Lower lobe of right lung (tissue), 2 donors: ENCODE measurements at places on chromosomes 11 and 22. TPM values are rescaled to one million over a fixed set of nuclear protein-coding genes. Genes with fewer than 3 reads are reported as not detected.

- DNase-seq = no peak
Measured at GRCh38 chr11:131932584-131933325, 562.3 kb downstream of the NTM start.

DNA sequence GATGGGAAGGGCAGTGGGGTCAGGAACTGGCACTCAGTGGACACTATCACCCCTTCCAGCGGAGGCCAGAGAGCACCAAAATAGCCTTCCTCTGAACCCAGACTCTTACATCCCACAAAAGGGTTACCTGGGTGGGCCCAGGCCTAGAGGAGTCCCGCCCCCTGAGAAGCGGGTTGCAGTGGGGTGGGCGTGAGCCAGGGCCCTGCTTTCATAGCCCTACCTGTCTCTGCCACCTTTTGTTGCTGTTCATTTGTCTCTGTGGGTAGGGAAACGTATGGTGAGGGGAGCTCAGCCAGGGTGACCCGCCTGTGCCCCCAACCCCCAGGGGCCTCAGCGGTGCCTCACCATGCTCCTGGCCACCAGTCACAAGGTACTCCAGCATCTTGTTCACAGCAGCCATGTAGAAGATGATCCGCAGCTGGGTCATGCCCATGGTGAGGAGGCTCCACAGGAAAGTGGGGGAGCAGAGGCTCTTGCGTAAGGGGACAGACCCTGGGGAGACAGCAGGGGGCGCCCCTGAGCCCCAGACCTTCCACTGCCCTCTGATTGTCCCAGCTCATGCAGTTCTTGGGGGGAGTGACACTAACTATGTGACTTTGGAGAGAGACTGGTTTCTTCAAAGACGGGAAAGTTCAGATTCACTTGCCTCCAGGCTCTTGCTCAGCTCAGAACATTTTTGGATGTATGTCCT, 24.0 kb downstream of the SLC43A1 start:
- no peak for DNase-seq

- no peak for DNase-seq
Measured at GRCh38 chr22:50691521-50691920, 18.9 kb downstream of the SHANK3 start.

DNA sequence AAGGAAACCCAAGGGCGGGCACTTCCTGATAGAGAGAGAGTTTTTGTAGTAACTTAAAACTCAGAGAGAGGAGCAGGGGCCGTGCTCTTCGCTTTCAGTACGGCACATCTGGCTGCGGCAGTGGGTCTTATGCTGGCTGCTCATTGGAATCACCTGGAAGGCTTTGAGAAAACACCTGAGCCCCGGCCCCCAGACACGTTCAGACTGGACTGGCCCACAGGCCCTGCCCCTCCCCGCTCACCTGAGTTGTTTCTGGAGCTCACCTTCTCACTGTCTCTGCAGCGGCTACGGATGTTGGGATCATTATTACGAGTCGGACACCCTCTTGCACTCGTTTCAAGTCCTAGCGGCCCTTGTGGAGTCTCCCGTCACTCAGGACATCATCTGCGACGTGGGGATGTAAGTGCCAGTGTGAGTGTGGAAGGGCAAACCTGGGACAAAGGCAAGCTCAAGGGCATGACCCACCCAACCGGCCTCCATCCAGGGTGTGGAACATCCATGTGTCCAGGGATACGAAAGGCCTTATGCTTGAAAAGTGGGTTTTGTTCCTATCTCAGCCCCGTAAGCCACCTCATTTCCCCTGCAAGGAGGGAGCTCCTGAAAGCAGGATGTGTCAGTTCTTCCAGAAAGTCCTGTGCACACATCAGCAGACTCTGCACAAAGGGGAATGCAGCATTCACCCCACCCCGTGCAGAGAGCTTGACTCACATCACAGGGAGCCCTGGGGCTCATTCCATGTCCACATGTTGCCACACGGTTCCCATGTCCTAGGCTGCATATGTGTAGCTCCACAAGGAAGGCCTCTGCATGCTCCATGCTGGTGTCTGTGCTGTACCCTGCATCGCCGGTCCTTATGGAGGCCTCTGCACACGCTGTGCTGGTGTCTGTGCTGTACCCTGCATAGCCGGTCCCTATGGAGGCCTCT, 5.4 kb downstream of the NADSYN1 start:
- DNase-seq = no peak

- DNase-seq = no peak
Measured at GRCh38 chr22:47309476-47309875, 547.0 kb downstream of the TBC1D22A start.

- no peak for DNase-seq
Measured at GRCh38 chr22:24006914-24007214, 1.6 kb upstream of the GSTT4 start.

The FRMD8 gene
- 22.6 TPM for total RNA-seq

The NRXN2 gene
- total RNA-seq = 1.7 TPM

The OR51B4 gene
- total RNA-seq = not detected
